ENCODE measurements at places on chromosomes 7 and 10.

- no peak for DNase-seq
Measured at GRCh38 chr10:60974463-60975149, 30.6 kb upstream of the RHOBTB1 start.

DNA sequence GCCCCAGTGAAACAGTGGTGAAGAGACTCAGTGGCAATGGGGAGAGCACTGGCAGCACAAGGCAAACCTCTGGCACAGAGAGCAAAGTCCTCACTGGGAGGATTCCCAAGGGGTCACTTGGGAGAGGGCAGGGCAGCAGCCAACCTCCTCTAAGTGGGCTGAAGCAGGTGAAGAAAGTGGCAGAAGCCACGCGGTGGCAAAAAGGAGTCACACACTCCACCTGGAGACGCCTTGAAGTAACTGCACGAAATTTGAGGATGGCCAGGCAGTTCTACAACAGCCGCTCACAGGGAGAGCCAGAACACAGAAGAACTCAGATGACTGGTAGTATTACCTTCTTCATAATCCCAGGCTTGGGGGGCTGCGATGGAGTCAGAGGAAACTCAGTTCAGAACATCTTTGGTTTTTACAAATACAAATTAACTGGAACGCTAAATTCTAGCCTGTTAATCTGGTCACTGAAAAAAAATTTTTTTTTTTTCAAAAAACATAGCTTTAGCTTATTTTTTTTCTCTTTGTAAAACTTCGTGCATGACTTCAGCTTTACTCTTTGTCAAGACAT lies 574 bp upstream of the IL6 start:
- DNase-seq, result peak; percentile 88

DNA sequence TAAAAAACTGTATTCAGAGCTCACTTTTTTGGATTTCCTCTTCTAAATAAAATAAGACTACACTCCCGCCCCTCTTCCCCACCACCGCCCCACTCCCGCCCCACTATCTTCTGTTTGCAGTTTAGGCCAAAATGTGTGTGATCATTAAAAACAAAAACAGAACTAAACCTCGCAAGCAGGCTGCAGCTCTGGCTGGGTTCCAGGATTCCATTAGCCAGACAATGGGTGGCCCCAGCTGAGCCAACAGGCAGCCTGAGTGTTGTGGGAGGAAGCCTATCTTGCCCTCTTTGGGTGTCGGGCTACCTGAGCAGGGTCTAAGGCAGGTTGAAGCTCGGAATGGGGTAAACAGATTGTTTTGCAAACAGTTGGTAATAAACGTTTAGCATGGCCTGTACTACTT lies 41.7 kb downstream of the ARL4A start:
- peak; percentile 65 for DNase-seq

DNA sequence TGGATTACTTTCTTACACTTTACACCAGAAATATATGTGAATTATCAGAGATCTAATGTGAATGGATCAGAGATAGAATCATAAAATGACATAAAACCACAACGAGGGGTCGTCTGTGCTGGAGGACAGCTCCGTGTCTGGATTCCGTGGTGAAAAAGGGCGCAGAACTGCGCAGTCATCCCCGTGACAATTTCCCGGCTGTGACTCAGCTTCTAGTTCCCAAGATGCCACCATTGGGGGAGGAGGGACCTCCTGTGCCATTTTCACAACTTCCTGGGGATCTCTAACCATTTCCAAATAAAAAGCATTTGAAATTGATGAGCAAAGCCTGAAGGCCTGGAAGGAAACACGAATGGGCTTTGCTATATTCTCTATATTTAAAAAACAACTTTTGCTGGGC lies 72.1 kb downstream of the PDGFA start:
- no peak for DNase-seq

DNA sequence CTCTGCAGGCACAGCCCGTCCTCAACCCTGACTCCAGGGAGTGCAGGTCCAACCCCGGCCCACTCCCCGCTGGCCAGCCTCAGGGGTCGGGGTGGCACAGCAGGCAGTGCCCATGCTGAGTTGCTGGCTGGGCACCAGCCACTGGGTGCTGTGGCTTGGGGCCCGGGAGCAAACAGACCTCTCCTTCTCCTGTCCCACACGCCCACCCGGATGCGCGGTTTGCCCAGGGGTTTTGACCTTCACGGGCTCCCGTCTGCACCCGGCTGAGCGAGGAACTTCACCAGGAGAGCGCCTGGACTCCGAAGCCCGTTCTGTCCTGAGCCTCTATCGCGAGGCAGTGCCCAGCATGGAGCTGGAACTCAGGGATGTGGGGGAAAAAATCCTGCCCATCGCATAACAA lies 2.6 kb upstream of the GRIFIN start:
- DNase-seq, result no peak

DNA sequence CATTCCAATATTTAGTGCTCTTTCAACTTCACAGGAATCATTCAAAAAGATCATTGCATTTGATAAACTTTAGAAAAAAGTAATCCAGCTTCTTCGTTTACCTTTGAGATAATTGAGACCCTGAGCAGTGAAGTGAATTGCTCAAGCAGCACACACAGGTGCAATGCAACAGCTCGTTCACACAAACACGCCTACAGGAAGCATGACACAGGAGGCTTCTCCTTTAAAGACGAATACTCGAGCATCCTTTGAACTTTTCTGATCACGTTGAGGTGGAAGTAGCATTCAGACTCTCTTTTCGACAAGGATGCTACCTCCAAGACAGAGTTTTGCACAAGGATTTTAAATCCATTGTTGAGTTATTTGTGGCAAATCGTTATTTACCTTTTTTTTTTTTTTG lies 18.0 kb upstream of the RSU1 start:
- DNase-seq, result no peak

DNA sequence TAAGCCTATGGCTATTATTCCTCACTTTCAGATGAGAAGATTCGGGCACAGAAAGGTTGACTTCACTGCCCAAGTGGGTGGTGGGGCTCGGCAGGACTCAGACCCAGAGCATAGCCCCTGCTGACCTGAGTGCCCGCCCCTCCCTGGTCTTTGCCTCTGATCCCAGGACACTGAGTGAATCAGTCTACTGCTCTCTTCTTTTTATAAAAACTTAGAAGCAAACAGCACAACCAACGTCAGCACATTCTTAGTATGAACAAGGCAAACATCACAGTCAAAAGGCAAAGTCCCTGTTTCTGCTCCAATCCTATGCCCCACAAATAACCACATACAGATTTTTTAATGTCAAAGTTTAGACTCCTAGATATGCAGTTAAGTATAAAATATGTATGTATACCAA lies 237.8 kb downstream of the ZMYND11 start:
- peak; percentile 67 for DNase-seq

GRCh38 chr7:24980534-24981170 lies 674 bp upstream of the OSBPL3 start:
- DNase-seq, result peak; percentile 56

DNA sequence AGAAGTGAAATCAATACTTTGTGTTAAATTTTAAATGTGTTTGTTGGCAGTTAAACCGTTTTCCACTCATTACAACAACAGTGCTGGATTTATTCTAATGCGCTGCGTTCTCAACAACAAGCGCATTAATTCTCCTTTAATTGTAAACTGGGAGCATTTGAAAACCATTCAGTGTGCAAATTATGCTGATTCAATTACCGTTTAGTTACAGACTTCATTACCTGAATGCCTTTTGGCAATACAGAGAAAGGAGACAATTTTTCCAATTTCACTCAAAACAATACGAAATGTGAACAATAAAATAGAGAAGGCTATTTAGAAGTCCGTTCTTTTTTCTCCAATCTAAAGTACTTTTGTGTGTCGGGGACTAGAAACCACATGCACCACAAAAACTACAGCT lies 4.2 kb downstream of the NXPH1 start:
- no peak for DNase-seq

GRCh38 chr7:92826258-92826938 lies 10.0 kb downstream of the CDK6 start:
- DNase-seq, result no peak

GRCh38 chr7:2734084-2734686 lies 46.2 kb downstream of the AMZ1 start:
- DNase-seq, result no peak

DNA sequence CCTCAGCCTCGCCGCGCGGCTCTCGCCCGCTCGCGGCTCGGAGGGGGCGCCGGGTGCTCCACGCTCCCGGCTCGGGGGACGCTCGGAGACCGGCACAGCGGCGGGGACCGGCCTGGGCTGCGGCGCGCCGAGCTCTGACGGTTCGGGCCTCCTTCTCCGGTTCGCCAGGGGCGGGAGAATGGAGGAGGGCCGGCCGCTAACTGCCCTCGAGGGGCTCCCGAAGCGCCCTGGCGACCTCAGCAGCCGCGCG lies 232 bp upstream of the GRID1 start:
- no peak for DNase-seq

GRCh38 chr10:77925410-77925794 lies 1.2 kb downstream of the DLG5 start:
- DNase-seq, result no peak

DNA sequence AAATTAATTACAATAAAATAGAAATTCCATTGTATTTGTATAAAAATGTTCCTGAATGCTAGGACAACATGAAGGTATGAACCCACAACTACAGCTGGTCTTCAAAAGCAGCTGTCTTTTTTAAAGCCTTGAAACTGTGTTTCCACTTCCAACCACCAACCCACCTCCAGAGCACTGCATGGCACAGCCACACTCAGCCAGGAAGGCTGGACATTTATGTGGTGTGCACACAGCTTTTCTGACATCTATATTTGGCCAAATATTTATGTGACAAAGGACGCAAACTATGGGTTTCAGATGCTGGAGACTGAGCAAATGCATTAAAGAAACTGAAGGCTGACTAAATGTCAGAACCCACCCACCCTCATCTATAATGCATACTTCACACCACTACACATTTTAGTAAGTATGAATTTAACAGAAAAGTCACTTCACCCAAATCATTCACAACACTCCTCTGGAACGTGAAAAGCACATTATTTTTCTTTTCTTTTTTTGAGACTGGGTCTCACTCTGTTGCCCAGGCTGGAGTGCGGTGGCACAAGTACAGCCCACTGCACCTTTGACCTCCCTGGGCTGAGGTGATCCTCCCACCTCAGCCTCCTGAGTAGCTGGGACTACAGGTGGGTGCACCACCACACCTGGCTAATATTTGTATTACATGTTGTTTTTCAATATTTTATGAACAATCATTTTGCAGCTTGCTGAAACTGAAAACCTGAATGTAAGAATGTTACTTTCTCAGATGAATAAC lies 27.9 kb upstream of the DAGLB start:
- no peak for DNase-seq

GRCh38 chr7:534075-534474 lies 14.4 kb upstream of the PDGFA start:
- DNase-seq, result no peak

- DNase-seq, result peak; percentile 84
Measured at GRCh38 chr10:102399217-102400021, 3.9 kb downstream of the NFKB2 start.

- DNase-seq, result no peak
Measured at GRCh38 chr10:132326344-132326889, 5.6 kb upstream of the LRRC27 start.

DNA sequence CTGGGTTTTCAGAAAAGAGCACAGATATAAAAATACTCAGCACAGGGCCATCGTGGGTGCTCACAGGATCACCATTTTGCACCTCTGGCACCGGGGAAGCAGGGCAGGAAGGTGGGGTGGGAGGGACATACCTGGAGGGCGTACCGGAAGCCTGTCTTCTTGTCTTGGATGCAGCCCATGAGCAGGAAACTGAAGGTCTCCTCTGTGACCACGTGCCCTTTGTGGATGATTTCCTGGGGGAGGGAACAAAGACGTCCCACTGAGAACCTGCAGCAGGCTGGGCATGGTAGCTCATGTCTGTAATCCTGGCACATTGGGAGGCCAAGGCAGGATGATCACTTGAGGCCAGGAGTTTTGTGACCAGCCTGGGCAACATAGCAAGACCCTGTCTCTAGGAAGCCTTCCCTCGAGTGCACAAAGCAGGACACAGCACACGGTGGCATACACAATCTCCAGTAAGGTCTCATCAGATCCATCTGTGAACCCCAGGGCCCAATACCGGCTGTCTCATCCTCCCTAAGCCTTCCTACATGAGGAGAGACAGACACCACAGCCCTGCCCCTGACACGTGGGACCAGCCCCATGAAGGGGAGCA lies 9.5 kb downstream of the PTCD1 start:
- no peak for DNase-seq

DNA sequence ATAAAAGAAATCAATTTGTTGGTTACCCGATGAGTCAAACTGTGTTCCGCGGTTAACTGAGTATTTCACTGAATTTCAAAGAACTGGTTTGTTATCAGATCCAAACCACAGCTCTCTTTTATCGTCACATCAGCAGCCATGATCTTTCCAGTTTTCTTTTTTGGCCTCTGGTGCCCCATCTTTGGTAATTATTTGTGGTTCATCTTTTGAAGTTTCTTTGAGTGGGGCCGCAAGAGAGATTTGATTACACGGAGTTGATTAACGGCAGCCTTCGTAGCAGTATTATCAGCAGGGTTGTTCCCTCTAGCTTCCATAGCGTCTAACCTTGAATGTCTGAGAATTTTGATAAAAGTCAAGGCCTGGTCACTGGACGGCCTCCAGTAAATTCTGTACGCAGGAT lies 154.9 kb upstream of the TNRC18 start:
- DNase-seq, result no peak

DNA sequence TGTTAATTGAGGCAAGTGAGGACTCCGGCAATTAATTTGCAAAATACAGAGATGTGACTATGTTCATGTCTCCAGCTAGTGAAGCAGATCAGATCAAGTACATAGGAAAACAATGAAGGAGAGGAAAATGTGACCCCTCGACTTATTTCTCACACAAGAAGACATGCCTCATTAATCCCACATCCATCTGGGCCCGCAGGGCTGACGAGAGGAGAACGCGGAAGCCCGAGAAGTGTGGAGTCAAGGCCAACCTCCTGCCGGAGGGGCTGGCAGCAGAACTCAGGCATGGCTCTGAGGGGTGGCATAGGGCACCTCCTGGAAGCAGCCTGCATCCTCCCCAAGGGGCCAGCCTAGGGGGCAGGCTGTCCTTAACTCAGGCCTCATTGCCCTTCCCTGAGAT lies 54.4 kb downstream of the ZNF503 start:
- no peak for DNase-seq

- DNase-seq, result no peak
Measured at GRCh38 chr7:116222501-116222900, 12.2 kb downstream of the TES start.

GRCh38 chr10:12594448-12594944 lies 245.1 kb downstream of the CAMK1D start:
- no peak for DNase-seq

- DNase-seq, result peak; percentile 55
Measured at GRCh38 chr10:30803892-30804322, 174.4 kb upstream of the LYZL2 start.

Measured in iris pigment epithelial cell (primary cell).